ENCODE measurements at places on chromosomes 3 and 15.

DNA sequence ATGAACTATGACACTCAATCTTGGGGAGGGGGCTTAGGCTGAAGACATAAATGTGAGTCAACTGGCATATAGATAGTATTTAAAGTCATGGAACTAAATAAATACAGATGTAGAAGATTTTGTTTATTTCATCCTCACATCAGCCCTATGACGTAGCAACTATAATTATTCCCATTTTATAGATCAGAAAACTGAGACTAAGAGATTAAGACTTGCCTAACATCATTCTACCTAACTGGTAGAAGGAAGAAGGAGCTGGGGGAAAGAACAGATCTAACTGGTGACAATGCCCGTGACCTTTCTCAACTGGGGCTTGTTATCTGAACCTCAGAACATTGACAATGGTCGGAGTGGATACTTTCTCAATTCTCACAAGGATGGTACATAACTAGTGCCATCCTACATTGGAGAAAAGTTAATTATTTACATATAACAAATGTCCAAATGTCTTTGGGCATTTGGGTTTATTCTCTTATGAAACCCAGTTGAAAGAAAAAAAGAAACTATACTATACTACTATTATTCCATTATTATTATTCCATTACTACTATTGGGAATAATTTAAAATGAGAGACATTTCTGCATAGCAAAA is 10.4 kb downstream of the HERC1 start:
- DNase-seq, result no peak

DNA sequence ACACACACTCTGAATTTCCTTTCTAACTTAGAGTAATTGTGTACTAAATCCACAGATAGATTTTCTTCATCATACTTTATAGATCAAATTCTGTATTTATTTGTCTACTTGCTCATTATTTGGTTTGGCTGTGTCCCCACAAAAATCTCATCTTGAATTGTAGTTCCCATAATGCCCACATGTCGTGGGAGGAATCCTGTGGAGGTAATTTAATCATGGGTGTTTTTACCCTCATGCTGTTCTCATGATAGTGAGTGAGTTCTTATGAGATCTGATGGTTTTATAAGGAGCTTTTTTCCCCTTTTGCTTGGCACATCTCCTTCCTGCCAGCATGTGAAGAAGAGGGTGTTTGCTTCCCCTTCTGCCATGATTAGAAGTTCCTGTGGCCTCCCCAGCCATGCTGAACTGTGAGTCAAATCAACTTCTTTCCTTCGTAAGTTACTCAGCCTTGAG is 198.3 kb upstream of the TGFBR2 start:
- DNase-seq, result no peak

DNA sequence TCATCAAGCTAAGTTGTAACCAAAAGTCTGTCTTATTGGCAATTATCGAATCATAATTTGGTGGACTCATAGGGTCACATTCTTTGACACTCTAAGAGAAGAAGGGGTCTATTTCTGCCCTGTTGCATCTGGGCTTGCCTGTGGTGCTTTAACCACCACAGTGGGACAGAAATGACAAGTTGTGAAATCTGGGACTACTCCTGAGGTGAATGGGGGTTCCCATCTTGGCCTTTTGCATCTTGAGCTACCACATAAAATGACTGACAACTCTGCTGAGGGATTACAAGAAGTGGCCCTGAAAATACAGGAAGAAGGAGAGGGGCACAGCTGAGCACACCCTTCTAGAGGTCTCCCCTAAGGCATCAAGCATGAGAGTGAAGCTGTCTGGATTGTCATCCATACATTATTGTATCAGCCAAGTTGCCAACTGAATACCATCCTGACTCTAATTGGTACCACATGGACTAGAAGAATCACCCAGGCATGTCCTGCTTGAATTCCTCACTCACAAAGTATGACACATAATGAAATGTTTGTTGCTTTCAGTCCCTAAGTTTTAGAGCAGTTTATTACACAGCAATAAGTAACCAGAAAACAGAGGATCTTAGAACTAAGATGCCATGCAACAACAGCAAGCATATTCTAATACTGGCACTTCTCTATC is 306.5 kb downstream of the ROBO1 start:
- DNase-seq, result no peak

DNA sequence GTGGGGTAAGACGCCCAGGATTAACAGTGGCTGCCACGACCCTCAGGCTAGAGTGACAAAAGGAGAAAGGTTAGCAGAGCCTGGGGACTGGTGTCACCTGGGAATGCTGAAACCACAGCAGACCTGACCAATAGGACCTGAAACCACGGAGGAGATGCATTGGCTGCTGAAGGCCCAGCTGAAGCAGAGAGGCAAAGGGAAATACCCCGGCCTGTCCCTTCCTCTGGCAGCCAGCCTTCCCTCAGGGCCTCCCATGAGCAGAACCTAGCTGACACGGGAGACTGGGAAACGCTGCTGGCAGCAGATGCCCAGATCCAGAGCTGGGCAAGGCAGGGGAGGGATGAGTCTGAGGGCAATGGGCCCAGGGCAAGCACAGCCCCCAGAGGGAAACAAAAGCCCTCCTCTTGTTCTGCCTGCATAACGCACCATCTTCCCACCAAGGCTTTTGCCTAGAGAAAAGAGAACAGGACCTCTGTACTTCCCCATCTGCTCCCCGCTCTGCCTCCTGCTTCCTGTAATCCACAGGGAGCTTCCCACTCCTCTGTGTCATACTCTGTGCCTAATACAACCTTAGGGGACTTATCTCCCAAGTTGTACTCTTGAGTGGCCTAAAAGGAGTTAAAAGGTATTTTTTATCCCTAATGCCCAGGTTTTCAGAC is 216.2 kb downstream of the ABHD5 start:
- DNase-seq, result peak; percentile 21

DNA sequence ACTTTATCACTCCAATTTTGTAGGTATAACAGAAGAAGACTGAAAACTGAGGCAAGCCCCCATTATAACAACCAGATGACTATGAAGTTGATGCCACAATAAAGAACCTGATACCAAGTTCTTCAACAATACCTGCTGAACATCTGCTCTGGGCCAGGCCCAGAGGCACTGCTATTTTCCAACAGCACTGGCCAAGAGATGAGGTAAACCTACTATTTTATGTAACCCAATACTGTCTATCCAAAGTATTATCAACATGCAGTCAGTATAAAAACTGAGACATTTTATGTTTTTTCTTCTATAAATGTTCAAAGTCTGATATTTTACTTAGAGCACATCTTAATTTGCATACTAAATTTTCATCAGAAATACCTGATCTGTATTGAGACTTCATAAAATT is 6.1 kb downstream of the SPG11 start:
- no peak for DNase-seq

DNA sequence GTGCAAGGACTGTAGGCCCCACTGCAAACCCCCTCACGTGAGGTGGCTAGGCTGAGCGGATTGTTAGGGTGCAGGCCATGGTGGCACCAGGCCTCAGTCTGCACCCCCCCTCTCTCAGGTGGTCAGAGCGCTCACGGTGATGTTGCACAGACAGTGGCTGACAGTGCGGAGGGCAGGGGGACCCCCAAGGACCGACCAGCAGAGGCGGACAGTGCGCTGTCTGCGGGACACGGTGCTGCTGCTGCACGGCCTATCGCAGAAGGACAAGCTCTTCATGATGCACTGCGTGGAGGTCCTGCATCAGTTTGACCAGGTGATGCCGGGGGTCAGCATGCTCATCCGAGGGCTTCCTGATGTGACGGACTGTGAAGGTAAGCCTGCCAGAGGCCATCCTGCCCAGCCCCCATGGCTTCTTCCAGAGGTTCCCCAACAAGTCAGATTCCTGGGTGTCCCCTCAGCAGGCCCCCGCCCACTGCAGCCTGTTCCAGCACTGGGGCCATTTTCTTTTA is 18.2 kb downstream of the ATRIP start:
- DNase-seq, result no peak

DNA sequence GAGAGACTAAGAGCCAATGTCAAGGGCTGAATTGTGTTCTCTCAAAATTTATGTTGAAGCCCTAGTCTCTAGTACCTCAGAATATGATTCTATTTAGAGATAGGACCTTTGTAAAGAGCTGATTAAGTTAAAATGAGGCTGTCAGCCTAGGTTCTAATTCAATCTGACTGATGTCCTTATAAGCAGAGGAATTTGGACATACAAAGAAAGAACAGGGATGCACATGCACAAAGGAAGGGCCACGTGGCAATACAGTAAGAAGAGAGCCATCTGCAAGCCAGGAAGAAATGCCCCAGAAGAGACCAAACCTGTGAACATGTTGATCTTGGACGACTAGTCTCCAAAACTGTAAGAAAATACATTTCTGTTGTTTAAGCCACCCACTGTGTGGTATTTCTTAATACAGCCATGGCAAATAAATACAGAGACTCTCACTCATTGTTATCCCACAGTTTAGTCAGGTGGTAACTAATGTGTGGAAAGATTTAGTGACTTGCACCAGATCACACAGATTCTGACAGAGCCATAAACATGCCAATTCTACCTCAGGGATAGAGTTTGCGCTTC is 652.2 kb downstream of the NAALADL2 start:
- DNase-seq, result no peak

DNA sequence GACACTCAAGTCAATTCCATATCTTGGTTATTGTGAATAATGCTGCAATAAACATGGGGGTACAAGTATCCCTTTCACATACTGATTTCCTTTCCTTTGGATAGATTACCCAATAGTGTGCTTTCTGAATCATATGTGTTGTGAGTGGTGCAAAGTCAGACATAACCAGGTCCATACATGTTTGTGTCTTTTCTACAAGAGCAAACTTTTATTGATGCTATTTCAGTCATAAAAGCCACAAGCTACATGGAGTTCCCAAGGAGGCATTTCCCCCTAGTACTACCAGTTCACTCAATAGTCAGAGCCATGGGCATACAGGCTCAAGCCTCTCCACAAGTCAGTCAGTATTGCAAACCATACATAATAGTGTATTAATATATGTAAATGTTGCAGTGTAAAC is 10.1 kb downstream of the CEP63 start:
- no peak for DNase-seq

DNA sequence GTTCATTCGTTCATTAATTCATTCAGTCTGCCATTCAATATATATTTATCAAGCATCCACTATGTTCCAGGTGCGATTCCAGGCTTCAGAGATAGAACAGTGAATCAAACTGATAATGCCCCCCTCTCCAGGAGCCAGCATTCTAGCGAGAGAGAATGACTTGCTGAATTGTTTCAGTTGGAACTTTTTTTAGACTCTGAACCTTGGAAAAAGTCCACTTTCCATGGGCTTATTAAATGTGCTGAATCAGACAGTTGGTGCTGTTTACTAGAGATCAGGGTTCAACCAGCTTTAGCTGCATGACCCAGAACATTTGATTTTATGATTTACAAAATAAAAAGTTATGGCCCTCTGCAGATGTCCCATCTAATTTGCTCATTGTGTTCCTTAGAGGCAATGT is 213.2 kb downstream of the THSD4 start:
- DNase-seq, result no peak

DNA sequence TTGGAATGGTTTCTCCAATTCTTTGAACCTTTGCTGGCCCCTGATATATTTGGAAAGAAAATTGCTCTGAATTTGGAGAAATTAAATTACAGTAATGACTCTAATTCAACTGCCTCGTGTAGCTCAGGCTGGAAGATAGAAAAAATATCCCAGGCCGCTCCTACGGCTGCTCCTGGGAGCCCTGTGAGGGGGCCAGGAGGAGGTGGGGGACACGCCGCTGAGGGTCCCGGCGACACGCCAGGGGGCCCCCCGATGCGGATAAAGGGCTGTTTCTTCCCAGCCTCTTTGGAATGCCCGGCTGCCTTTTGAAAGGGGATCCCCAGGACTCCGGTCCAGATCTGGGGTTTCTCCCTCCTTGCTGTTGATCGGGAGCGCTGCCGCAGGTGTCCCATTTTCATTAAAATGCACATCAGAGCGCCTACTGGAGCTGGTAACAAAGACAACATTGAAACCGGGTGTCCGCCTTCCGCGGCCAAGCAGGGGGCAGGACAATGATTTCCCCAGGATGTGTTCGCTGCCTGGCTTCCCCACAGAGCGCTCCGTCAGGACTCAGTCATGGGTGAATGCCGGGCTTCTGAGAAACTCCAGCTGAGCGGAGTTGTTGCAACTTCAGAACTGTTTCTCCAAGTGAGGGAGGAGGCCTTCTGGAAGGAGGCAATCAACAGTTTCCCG is 200.1 kb upstream of the KBTBD8 start:
- DNase-seq, result no peak

DNA sequence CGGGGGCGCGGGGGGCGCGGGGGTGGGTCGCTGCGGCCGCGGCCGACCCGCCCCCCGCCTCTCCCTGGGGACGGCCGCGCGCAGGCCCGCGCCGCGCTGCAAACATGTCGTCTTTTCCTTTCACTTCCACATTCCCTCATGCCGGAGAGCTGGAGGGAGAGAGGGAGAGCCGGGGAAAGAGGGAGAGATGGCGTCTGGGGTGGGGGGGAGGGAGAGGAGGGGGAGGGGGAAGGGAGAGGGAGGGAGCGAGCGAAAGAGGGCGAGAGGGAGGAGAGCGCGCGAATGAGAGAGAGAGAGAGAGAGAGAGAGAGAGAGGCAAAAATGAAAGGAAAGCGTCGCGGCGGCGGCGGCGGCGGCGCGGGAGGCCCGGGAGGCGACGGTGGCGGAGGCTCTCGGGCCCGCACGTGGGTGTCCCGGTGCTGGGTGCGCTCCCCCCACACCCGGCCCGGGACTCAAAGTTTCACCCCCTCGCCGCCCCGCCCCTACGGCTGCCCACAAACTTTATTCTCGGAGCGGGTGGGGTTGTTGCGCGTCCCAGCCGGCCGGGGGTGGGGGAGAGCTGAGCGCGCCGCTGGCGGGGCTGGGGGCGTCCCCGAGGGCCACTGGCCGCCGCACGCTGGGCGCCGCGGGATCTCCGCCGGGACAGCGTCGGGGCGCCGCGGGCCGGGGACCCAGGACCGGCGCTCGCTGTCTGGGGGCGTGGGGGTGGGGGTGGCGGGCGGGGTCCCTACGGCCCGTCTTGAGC is 731 bp downstream of the ZNF710 start:
- peak; percentile 44 for DNase-seq

GRCh38 chr3:128195369-128195768 is 42.1 kb downstream of the EEFSEC start:
- DNase-seq, result no peak

DNA sequence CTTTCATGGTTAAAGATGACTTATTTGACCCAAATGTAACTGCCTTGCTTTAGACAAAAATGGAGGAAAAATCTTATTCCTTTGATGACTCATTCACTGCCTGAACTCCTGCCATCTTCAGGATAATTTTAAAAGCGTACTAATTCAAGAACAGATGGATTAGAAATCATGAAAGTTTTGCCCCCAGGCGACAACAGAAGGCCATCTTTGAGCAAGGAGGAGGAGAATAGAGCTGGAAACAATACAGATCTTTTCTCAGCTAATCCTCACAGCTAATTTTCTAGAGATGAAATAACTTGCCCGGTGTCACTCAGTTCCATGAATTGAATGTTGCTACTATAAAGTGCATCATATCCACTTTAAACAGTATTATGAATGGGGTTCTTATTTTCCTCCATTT is 324.7 kb upstream of the RARB start:
- no peak for DNase-seq

- peak; percentile 60 for DNase-seq
Measured at GRCh38 chr3:20160230-20160629, 25.8 kb downstream of the SGO1 start.

- no peak for DNase-seq
Measured at GRCh38 chr3:150079029-150079739, 108.5 kb upstream of the PFN2 start.
